ENCODE measurements at places on chromosomes 5 and 9. TPM values are rescaled to one million over a fixed set of nuclear protein-coding genes. Genes with fewer than 3 reads are reported as not detected.

Gene CCL28
- total RNA-seq: 1.6 TPM

Gene EFNA5
- 18.2 TPM for total RNA-seq

Gene CD180
- not detected for total RNA-seq

Gene ADGRD2
- not detected for total RNA-seq
